HS-27A (cell line): ENCODE measurements at places on chromosomes 11 and 22.

- no peak for DNase-seq
These were observed at the start of gene SCUBE1 for GRCh38 chr22:43343262-43343669. SCUBE1 (minus strand) TSS chr22:43343372; CDS start chr22:43343261, 111 bp downstream.

DNA sequence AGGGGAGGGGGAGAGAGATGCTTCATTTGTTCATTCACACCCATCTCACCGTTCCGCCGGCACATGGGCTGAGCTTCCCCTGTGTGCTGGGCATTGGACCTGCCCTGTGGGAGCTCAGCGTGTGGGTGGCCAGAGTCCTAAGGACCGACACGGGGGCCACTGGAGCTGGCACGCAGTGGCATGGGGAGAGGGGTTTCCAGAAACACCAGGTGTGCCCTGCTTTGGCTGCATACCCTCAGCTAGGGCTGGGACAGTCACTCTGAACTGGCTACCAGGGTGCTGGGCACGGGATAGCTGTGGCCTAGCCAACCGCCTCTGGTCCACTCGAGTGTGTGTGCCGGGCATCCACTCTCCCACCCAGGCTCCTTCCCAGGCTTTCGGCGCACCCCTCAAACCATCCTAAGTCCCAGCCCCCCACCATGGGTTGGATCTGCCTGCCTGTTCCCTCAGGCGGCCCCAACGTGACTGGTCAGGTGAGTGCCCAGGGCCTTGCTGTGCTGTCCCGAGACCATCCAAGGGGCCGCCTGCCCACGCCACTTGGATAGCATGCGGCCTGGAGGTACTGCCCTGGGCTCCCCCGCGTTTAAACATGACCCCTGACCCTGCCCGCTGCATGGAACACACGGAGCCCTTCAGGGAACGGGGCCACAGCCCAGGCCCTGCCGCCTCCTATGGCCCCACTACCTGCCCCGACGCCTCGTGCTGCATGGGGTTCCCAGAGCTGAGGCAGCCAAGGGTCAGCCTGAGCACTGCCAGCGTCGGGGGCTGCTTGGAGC, 51.6 kb upstream of the LINC01488 start:
- no peak for DNase-seq

DNA sequence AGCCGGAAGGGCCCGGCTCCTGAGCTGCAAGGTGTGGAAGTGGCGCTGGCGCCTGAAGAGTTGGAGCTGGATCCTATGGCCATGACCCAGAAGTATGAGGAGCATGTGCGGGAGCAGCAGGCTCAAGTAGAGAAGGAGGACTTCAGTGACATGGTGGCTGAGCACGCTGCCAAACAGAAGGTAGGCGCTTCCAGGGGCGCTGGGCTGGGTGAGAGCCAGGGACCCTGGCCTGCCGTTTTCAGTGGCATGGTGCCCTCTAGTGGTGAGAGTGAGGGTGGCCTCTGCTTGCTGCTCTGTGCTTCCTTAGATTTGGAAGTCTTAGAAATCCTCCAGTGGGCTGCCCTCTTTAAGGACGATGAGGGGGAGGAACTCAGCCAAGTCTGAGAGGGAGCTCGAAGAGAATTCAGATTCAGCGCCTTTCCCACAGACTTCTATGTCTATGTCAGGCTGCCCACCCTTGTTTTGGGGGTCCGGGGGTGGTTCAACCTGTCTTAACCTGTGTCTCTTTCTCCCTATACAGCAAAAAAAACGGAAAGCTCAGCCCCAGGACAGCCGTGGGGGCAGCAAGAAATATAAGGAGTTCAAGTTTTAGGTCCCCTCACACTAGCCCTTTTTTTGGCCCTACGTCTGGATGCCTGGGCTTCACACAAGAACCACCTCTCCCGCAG, 1.8 kb upstream of the PACS1 start:
- DNase-seq = no peak

DNA sequence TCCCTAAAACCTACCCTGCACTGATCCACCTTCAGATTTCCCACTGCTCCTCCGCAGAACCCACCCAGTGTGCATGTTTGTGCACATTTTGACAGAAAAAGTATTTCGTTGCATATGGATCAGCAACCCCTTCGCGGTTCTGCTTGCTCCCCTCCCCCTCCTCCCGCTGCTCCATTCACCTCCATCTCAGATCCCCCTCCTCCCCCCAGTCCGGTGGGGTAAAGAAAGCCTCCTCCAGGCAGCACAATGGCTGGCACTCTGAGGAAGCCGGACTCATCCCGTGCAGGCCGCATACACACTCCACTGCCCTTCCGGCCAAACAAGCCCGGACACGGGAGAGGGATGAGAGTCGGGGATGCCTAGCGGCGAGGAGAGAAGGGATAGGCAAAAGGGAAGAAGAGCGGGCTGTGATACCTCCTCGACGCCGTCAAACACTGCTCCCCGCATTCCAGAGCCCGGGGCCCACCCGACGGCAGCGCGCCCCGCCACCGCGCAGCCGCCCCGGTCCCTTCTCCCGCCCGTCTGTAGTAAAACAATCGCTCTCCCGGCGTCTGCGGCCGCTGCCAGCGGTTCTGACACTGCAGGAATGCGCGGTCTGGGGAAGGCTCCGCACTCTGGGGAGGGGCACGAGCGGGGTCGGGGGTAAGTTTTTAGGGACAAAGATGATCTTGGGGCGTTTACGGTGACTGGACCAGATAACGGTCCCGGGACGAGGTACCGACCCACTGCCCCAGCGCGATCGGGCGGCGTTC, 915 bp downstream of the FEZ1 start:
- DNase-seq = no peak

DNA sequence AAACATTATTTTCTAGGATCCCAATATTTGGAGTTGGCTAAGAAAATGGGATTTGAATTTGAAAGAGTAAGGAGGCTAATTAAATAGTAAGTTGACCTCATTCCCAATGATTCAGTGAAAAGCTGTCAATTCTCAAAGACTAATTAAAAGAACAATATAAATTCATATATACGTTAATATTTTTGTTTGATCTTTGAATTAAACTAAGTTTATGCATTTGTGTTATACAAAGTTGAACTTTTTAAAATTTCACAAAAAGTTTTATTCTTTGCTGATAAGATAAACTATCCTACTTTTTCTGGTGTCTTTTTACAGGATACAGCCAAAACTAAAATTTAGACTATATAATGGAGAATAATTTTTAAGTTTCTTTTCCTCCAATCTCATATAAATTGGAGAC, at the start of gene OR5L1:
TSS of gene OR5L1 (plus strand) at position 301 of the 400 bp plus-strand sequence. CDS start 100 bp downstream, outside the sequence.
- DNase-seq = no peak

GRCh38 chr11:82927264-82927880, 25.8 kb downstream of the DDIAS start:
- peak; percentile 36 for DNase-seq

DNA sequence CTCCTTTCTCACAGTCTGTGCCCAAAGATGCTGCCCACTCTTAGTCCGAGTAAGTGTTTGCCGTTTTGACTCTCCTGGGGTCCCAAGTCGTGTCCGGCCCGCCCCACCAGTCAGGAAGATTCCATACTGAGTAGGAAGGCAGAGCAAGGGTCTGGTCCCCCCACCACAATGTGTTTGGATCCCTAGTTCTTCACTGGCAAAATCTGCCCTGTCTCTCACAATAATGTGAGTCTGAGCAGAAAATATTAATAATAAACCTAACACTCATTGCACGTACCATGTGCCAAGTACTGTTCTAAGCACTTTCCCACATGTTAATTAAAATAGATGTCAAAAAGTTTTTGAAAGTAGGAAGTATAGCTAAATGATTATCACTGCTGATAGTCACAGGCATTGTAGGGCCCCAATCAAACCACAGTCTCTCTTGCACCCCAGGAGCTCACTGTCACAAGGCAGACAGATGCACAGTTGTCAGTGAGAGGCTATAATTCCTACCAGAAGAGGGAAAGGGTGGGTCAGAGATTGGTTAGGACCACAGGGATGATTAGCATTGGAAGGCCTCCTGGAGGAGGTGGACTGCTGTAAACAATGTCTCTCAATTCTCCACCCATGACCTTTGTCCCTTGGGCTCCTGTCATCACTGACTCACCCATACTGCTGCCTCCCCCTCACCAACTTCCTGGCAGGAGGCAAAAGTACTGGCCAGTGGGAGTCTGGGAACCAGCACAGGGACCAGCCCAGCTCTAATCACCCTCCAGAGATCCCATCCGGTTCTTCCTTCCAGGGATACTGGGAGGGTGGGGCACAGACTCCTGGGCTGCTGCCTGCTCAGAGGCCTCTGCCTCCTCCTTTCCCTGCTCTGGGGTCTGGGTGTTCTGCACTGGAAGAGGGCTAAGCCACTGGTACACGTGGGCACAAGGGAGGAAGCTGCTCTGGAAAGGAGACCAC, 1.0 kb upstream of the POLD4 start:
- peak; percentile 88 for DNase-seq

DNA sequence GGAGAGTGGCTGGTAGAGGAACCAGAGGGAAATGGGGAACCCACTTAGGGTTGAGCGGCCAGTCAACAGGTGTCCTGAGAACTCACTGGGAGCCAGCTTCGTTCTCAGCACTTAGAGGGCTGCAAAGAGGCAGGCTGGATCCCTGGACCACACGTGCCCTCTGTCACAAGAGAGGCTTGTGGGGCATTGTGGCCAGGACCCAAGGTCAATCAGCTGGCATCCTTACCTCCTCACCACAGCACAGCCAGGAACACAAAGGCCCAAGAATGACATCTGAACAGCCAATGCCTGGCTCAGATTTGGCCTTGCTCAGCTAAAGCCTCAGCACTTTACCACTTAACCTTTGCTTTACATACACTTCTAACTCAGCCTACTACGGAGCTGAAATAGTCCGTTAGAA, 7.4 kb downstream of the MAPK8IP1 start:
- DNase-seq = no peak

DNA sequence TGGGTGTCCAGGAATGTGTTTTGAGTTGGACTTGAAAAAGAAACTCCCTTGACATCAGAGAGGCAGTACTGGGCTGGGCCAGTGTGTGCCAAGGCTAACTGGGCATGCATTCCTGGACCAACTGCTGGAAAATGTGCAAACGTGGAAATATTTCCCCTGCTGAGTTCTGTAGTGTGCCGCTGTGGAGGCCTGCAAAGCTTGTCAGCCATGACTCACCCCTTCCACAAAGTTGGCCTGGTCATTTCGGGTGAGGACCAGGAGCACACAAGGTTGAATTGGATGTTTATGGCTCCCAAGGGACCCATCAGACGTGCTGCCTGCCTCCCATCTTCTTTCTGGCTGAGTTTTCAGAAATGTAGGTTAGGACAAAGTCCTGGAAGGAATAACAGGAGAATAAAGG, 513.1 kb downstream of the MIAT start:
- peak; percentile 90 for DNase-seq

DNA sequence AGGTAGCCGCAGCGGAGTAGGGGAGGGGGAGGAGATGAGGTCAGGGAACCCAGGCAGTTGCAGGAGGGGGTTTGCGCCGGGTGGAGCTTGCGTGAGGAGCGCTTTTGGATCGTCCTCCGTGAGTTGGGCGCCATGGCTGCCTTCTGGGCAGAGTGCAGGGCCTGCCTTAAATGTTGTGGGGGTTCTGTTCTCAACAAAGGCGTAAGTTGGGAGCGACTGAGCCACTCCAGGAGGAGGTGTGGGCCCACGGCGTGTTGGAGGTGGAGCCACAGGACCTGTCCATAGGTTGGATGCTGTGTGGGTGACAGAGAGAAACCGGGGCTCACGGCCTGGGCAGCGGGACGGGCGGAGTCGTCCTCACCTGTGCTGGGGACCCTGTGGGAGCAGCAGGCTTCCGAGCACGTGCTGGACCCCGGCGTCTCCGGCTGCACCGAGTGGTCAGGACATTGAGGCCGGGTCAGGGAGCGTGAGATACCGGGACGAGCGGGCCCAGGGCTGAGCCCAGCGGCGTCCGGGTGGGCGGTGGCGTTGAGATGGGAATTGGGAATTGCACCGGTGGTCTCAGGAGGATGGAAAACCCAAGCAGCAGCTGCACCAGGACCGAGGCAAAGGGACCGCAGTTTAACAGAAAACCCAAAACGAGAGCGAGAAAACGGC, 977 bp upstream of the PGGHG start:
- no peak for DNase-seq

GRCh38 chr11:62505440-62506091, 41.0 kb downstream of the AHNAK start:
- DNase-seq = no peak

DNA sequence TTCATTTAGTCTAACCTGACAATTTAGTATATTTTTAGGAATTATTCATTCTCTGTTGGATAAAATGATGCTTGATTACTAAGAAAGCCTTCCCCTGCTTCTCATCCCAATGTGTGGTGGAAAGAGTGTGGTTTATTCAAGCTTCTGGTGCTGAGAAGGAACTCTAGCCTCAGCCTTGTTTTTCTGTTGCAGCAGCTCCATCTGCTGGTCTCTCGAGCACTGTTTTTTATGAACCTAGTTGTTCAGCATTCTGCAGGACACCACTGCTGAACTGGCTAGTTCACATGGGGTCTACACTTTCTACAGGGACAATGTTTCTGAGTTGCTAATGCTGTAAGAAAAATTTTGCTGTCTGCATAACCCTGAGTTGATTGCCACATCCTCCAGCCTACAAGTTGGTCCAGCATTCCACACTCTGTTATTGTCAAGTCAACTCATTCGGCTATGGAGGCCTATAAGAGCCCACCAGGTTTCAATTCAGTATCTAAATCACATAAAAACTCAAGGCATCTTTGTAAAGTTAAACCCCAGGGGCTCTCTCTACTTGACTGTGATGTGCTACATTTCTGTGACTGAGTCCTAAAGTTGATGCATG, 14.3 kb downstream of the OR2AG2 start:
- DNase-seq = peak; percentile 20
